ENCODE measurements at places on chromosomes 11 and 22.

- DNase-seq, result no peak
Measured at GRCh38 chr11:115083144-115083806, 404.9 kb downstream of the NXPE2 start.

- DNase-seq, result no peak
Measured at GRCh38 chr11:33383075-33383919, 126.1 kb downstream of the HIPK3 start.

DNA sequence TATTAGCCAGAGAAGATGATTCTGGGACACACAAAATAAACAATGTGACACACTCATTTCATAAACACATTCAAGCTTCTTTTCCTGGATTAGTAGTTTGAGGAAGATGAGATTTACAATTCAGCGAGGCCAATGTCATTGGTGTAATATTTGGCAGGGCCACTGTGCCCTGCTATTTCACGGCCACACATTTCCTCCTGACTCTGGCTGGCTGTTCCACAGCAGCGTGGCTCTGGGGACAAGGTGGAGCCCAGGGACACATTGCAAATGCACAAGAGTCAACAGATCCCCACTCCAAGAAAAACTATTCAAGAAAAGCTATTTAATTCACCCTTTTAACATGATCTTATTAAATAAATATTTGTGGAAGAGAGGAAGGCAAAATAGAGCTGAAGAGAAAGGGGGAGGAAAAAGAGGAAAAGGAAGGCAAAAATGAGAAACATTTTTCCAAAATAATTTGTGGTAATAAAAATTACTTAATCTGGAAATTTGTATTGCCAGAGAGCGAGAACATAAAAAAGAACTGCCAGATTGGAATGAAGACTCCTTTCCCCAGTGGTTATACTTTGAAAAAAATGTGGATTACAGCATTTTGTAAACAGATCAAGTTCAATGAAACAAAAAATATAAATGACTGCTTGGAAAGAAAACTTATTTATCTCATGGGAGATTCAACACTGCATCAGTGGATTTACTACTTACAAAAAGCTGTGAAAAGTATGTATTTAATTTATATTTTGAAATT lies 27.1 kb downstream of the NXPE2 start:
- DNase-seq, result no peak

DNA sequence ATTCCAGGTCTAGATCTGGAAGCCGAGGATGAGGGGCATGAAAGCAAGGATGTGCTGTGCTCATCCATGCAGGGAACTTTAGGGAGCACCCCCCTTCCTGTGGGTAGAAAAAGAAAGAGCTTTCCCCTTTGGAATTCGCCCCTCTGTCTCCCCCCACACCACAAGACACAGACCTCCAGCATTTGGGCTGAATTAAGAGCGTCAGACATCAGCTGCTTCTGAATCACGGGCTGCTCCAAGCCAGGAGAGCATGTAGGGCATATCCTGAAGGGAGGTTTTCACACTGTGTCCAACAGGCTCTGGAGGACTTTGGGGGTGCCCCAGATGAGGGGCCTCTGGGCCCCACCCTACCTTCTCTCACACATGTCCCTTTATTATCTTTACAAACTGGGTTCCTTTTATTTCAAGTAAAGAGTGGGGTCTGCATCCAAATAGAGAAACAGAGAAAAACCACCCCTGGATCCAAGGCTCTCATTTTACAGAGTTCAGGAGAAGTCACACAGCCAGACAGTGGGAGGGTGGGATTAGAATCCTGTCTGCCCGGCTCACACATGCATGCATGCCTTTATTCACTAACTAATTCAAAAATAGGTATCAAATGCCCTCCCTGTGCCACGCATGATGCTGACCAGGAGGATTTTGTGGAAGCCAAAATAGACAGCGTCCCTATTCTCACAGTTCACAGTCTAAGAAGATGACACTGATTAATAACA lies 52.8 kb downstream of the LRRC32 start:
- no peak for DNase-seq

DNA sequence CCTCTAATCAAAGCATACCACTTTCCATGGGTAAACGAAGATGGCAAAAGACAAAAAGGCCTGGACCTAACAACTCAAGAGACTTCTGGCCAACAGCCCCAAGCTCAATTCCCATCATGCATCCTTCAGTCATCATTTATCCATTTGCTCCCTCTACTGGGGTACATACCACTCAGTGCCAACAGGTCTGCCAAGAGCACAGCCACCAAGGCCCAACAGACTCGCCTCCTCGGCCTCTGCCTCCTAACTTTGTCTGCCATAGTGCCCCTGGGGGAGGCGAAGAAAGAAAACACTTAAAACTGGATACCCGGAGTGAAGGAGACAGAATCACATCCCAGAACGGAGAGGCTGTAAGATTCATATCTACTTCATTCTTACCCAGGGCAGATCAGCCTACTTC lies 1.1 kb downstream of the HYOU1 start:
- DNase-seq, result no peak

Measured in fibroblast of skin of left quadriceps (primary cell).